Psoas muscle (tissue), 8 donors: ENCODE measurements at places on chromosomes 12 and 14.
A peak's percentile ranks its signal among the peaks of the same experiment; 100 is the strongest.

DNA sequence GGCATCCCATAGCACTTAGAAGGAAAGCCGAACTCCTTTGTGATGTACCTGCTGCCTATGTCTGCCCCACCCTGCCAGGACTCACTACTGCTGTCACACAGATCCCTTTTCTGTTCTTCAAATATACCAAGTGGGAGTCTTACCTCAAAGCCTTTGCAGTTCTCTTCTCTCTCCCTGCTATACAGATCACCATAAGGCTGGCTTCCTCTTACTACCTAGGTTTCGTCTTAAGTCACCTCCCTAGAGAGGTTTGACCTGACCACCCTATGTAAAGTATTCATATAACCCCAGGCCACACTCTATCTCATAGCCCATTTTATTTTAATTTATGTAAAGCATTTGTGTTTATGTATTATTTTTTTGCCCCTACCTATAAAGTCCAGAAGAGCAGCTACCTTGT lies 117.6 kb downstream of the CRADD start:
- no peak for DNase-seq

DNA sequence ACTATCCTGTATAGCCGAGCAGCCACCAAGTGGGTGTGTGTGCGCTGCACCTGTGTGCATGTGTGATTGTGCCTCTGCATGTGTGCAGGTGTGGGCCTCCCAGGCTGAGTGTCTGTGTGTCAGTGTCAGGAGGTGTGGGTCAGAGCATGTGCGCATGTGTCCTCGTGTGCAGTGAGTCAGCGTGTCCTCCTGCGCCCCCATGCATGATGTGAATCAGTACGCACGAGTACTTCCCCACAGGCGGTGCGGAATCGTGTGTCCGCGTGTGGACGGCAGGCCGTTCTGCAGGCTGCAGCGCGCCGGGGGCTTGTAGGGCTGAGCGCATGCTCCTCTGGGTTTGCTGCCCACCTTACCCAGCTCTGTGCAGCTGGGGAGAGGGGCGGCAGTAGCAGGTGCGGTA lies 34.2 kb downstream of the DTX1 start:
- no peak for DNase-seq

- no peak for DNase-seq
These were observed 125.3 kb upstream of the PRMT8 start for GRCh38 chr12:3365463-3366411.

- no peak for DNase-seq
These were observed 34.1 kb downstream of the DIO3 start for GRCh38 chr14:101595349-101595748.

GRCh38 chr14:24315807-24316596 lies 4.7 kb downstream of the LTB4R start:
- peak; percentile 60 for DNase-seq

GRCh38 chr12:64392221-64392620 lies 1.7 kb upstream of the C12orf56 start:
- no peak for DNase-seq

- no peak for DNase-seq
These were observed 86.9 kb downstream of the STON2 start for GRCh38 chr14:81313200-81313599.

DNA sequence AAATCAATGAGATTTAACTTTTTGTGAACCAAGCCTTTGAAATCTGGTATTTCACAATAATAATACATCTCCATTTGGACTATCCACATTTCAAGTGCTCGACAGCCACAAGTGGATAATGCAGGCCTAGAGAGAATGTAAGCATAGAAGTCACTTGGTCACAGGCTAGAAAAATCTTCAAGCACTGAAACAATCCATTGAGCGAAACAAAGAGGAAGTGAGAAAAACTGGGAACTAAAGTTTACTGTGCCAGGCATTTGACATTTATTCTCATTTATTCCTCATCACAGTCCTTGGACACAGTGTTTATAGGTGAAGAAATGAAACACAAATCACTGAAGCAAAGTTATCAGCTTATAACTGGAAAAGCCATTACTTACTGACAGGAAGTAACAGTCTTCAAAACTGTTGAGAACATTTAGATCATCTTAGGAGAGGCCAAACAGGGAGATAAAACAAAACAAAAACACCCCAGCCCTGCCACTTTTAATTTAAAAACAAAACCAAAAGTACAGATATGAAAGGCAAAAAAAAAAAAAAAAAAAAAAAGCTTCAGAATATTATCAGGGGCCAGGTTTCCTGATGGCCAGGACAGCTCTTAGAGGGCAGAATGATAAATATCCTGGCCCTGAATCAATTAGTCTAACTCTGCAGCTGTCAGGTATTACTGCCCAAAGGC lies 29.2 kb downstream of the GNS start:
- no peak for DNase-seq

- DNase-seq = no peak
These were observed 126.7 kb downstream of the CALM1 start for GRCh38 chr14:90523544-90523943.

DNA sequence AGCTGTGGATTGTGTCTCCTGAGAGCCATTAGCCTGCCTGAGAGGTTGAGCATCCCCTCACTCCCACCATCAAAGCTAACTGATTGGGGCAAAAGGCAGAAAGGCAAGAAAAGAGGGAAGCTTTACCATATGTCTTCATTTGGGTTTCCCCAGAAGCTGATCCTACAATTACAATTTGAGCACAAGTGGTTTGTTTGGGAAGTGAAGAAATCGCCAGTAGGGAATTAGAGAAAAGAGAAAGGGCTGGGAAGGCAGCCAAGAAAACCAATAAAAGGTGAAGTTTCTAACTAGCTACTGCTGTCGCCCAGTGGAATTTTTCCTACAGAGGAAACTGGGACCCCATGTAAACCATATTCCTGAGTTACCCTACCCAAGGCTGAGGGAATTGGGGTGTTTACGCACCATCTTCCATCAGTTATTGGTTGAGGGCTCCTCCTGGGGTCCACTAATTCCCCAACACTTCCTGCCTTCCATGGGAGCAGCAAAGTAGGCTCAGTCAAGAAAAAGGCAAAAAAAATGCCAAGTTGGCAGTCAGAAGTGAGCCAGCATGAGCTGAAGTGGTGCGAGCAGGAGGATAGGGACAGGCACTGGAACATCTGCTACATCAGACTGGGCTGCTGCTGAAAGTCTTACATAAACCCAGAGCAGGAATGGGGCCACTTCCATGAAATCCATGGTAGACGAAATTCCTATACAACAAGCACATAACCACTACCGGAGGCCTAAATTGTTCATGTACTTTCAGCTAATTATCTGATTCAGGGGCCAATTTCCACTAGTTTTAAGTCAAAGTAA lies 17.3 kb downstream of the KCNK10 start:
- DNase-seq = no peak

GRCh38 chr14:72818998-72819397 lies 74.9 kb downstream of the DPF3 start:
- DNase-seq = no peak

DNA sequence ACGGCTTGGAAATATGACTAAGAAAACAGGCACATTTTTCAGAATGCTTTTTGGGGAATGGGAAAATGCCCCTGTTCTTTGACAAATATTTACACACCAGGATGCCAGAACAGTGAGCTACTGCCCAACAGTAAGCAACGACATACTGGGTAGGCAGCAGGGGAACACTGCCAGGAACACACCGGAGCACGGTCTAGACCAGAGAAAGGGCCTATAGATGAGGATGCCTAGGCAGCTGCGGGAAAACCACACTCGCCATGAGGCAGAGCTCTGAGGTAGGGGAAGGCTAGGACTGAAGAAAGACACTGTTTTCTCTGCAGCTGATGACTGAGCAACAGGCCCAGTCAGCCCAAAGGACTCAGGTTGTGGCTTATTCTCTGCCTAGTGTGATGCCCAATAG lies 45.9 kb upstream of the COL2A1 start:
- DNase-seq = no peak

DNA sequence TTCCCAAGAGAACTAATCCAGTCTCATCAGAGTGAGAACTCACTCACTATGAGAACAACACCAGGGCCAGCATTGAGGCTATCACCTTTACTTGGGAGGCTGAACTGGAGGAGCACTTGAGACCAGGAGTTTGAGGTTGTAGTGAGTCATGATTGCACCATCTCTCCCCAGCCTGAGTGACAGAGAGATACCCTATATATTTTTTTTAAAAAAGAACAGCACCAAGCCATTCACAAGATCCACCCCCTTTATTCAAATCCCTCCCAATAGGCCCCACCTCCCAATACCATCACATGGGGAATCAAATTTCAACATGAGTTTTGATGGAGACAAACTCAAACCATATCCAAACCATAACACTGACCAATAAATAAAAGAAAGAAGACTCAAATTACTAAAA lies 3.7 kb upstream of the TMX1 start:
- DNase-seq = no peak

DNA sequence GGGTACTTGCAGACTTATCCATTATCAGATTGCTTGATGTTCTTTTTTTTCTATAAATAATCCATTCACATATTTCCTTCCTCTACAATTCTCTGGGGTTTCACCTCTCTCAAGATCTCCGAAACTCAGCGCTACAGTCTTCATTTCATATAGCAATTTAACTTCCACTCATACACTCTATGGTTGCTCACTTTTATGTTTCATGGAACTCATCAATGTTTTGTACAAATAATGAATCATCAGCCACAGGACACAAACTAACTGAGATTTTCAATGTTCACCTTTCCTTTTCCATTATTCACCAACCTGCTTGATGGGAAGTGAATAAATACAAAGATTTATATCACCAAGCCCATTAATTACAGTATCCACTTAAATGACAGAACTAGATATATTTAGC lies 534.7 kb downstream of the LRFN5 start:
- DNase-seq = no peak

DNA sequence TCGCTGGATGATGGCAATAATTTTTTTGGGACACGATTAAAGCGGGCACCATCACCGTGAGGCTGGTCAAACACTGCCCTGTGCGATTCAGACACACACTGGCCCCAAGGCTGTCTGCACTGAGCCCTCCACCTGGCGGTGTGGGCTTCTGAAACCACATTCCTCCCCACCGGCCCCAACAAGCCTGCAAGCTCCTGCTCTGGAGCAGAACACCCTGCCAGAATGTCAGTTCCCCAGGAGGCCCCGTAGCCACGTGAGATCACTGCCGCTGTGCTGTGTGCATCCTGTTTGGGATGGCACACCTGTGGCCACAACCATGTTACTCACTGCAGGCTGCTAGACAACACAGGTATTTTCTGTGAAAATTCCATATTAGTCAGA lies 7.9 kb downstream of the GSC start:
- DNase-seq = no peak

DNA sequence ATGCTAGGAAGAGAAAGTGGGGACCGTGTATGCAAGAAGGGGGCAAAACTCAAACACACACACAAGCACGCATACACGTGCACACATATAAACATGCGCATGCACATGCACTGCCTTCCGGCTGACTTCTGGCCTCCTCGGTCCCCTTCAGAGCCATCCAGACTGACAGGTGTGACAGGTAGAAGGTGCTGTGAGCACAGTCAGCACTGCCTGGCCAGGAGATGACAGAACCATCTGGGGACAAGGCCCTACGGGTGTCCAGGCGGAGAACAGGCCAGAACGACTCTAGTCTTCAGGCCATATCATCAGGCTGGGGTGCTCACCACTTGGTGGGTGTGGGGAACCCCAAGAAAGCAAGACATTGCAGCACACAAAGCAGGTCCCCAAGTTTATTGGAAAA lies 7.3 kb downstream of the KRT83 start:
- DNase-seq = no peak

DNA sequence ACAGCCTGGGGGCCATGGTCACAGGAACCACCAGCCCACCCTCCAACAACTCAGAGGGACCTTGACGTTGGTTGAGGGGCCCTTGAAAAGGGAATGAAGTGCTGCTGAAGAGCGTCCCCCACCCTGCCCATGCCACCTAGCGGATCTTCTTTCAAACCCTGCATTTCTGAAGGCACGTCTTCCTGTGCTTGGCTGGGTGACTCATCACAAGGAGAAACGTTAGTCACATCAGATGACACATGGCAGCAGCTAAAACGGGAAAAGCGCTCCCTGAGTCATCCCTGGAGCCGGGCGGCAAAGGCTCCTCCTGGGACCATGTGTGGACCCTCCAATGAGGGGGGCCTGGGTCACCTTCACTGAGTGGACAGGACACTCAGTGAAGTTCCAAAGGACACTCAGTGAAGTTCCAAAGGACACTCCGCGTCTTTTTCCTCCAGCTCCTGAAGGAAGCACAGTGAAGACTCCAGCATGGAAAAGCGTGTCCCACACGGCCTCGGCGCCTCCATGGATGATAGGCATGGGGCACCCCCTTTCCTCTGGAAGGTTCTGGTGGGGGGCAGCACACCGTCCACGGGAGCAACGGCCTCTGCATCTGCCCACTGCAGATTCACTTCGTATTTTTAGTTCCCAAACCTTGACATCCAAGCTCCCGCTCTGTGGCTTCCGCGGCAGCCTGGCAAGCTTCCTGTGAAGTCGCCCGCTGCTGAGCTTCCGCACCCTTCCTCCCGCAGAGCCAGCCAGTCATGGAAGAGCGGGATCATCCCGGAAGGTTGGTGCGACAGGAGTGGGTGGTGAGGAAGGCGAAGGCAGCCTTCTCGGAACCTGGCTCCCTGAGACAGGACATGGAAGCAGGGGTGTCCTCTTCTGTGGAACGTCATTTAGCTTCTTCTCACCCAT lies 383.4 kb downstream of the VRK1 start:
- DNase-seq = no peak

DNA sequence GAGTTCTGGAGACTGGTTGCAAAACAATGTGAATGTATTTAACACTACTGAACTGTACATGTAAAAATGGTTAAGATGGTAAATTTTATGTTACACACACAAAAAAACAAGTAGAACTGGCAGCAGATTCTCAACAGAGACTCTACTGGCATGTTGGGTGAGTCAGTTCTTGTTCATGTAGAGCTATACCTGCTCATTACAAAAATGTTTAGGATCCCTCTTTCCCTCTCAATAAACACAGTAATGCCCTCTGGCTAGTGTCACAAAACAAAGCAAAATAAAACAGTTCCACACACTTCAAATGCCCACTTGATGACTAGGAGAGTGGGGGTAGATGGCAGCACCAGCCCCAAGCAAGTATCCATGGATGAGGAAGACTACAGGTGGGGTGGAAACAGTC lies 13.7 kb upstream of the ZNF740 start:
- no peak for DNase-seq

DNA sequence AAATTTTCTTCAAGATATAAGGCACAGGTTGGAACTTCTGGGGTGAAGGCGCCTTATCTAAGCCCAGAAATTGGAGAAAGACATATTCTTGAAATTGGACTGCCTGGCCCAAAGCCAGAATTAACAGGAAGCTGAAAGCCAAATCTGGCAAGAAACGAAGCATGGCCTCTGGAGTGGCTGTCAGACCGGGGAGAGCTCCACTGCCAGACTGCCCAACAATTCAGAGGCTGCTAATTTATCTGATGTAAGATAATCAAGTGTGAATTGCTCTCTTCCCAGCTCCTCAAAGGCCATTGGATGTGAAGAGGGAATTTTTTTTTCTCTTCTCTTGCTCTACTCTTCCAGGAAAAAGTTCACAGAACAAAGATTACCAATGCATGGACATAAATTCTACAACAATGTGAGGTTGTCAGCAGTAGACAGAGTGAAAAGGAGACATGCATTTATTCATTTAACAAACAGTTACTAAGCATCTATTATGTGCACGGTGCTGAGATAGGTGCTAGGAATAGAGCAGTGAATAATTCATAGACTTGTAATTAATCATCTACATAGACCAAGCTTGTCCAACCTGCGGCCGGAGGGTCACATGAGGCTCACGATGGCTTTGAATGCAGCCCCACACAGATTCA lies at the start of gene GDF3:
TSS of gene GDF3 (minus strand) at position 210 of the 632 bp plus-strand sequence. CDS start at position 163, 47 bp downstream.
- no peak for DNase-seq
